ENCODE measurements at places on chromosomes 5 and 9.

DNA sequence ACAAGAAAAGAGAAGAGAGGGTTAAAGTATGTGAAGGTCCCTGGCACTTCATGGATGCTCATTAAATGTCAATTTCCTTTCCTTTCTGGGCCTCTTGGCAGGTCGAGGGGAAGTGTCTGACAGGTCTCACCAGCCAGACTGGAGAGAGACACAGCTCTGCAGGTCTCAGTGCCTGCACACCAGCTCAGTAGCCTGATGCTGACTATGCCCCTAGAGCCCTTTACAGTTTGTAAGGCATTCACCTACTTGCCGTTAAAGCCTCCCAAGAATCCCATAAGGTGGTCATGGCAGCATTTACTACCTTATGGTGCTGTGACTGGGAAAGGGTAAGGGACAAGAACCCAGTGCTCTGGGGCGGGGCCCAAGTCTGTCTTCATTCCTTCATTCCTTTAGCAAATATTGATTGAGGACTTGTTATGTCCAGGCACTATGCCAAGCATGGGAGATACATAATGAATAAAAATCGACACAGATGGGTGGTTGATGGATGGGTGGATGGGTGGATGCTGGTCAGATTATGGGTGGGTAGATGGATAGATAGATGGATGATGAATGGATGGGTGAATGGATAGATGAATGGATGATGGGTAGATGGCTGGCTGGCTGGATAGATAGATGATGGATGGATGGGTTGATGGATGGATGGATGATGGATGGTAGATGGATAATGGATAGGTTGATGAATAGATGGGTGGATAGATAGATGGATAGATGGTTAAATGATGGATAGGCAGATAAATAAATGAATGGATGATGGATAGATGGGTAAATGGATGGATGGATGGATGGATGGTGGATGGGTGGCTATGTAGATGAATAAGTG, 21.3 kb upstream of the KIF12 start:
- no peak for DNase-seq

DNA sequence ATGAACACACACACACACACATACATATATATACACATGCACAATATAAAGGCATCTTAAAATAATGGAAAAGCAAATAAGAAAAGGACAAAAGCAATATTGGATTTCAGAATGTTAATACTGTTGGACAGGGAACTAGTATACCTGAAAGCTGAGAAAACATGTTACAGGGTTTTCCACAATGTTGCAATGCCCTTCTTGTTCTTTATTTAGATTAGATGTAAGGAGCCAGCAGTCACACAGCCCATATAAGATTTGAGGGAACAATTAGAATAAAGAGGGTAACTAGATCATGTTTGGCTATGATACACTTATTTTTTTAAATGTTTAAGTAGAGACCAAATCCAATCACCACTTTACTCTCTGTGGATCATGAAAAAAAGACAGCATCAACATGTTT, 61.7 kb downstream of the SH3TC2 start:
- no peak for DNase-seq

- DNase-seq, result no peak
Observed at GRCh38 chr5:90703932-90704331, 145.3 kb downstream of the ADGRV1 start.

GRCh38 chr5:113081881-113082546, 105.4 kb downstream of the DCP2 start:
- DNase-seq, result no peak

DNA sequence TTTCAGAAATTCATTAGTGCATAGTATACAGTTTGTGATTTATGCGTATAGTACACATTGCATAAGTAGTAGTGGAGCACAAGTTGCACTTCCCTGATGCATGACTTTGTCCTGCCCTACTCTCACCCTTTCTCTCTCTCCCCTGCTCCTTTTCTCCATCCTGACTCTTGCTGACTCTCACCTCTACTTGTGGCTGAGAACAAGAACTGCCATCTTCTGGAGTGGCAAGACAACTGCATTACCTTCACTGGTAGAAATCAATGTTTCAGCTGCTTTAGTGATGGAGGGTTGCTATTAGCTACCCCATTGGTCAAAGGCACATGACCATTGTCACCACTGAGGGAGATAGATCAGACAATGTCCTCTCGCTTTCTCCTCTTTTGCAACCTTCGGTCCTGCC, 26.9 kb downstream of the SPEF2 start:
- DNase-seq, result no peak

GRCh38 chr9:130714586-130715110, 21.1 kb downstream of the EXOSC2 start:
- DNase-seq, result no peak

GRCh38 chr9:120893611-120894307, 16.8 kb upstream of the PHF19 start:
- no peak for DNase-seq

- DNase-seq, result no peak
Observed at GRCh38 chr5:9699681-9700080, 69.5 kb upstream of the TAS2R1 start.

- no peak for DNase-seq
Observed at GRCh38 chr9:97567894-97568202, 65.3 kb downstream of the TSTD2 start.

GRCh38 chr5:98965226-98965625, 36.4 kb upstream of the CHD1 start:
- DNase-seq, result no peak

DNA sequence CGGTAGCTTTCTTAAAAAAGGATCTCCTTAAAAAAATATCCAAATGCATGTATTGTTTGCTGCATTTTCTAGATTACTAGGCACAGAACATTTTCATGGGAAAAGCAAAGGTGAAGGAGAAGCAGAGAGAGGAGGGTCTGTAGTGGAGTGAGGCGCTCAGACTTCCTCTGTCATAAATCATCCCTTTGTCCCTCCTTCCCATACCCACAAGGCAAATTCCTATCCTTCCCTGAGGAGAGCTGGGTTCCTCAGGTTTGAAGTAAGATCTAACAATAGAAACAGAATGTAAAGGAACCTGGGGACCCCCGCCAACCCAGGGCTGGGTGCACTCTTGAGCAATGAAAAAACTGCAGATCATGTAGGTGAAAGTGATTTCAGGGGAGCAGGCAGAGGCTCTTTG, 149.2 kb upstream of the ANKH start:
- DNase-seq, result no peak

GRCh38 chr9:114761523-114761922, 44.3 kb downstream of the TNFSF15 start:
- DNase-seq, result no peak

- DNase-seq, result no peak
Observed at GRCh38 chr9:12956261-12956660, 181.4 kb downstream of the LURAP1L start.

DNA sequence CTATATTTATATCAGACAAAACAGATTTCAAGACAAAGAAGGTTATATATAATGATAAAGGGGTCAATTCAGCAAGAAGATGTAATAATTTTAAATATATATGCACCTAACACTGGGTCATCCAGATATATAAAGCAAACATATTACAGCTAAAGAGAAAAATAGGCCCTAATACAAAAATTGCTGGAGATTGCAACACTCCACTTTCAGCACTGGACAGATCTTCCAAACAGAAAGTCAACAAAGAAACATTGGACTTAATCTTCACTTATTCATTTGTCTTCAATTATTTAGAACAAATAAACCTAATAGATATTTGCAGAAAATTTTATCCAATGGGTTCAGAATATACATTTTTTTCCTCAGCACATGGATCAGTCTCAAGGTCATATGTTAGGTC, 45.8 kb downstream of the MEIKIN start:
- no peak for DNase-seq

- DNase-seq, result no peak
Observed at GRCh38 chr9:9216934-9217333, 1395.9 kb downstream of the PTPRD start.

DNA sequence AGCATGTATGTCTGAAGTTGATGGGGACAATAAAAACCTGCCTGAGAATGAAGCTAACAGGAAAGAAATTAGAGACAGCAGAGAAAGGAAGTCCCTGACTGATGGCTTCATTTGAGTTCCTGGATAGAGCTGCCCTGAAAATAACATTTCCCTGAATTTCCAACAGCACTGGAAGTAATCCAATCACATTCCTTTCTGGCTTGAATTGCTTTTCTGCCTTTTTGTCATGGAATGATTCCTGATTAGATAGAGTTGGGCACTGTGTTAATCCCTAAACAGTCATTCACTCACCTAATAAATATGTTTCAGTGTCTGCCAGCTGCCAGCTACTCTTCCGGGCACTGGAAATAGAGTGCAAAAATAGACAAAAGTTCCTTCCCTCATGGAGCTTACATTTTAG, 30.0 kb upstream of the SH3RF2 start:
- DNase-seq, result no peak

- no peak for DNase-seq
Observed at GRCh38 chr5:132657676-132658380, at the start of gene IL13. Gene IL13, plus strand, starts transcription at chr5:132658173. Its CDS starts 14 bp downstream, at chr5:132658187.

DNA sequence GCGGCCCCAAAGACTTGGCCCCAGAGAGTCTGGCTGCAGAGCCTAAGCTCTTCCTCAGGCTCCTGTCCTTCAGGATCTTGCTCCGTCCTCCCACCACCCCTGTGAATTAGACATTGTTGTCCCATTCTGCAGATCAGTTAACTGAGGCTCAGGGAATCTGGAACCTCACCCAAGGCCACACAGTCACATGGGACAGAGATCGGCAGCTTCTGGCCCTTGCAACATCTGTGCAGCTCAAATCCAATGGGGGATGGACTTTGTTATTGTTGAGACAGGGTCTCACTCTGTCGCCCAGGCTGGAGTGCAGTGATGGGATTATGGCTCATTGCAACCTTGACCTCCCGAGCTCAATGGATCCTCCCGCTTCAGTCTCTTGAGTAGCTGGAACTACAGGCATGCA, 23.9 kb upstream of the LAMC3 start:
- no peak for DNase-seq

DNA sequence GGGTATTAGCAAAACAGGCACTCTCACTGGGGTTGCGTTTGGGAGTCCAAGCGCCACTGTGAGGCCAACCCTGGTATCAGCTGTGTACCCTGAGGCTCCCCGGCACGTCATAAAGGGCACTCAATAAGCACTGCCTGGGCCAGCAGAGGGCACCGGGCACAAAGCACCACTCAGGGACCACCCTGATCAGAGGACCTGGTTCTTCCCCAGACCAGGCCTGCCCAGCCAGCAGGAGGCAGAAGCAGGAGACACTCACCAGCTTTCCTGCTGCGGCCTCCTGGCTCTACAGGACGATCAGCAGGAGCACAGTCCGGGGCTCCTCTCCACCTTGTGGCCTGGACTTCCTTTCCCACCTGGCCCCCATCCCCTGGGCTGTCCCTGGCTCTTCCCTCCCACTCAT, 12.6 kb downstream of the MGAT1 start:
- DNase-seq, result no peak

GRCh38 chr5:133063965-133064364, 12.2 kb downstream of the HSPA4 start:
- no peak for DNase-seq
